ENCODE measurements at places on chromosomes 5 and 9.

DNA sequence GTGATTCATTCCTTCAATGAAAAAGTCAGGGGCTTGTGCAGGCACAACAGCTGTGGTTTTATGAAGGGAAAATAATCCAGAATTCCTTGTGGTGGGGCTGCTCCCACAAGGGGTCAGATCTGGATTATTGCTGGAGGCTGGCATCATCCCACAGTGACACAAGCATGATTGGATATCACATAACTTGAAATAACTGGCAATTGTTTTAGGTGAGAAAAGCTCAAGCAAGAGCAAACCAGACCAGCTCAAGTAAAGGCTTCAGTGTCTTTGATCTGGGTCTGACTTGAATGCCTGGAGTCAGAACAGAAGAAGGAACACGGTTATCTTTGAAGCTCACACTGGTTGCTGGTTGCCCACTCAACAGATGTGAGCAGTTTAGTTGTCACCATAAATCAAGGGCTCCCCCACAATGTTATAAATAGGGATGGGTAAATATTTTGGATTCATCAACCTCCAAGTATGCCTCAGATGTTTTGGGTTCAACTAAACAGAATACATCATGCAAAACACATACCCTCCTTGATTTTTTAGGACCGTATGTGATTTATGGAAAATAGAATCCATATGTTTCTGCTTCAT, 3.1 kb upstream of the ZNF474 start:
- DNase-seq, result no peak

DNA sequence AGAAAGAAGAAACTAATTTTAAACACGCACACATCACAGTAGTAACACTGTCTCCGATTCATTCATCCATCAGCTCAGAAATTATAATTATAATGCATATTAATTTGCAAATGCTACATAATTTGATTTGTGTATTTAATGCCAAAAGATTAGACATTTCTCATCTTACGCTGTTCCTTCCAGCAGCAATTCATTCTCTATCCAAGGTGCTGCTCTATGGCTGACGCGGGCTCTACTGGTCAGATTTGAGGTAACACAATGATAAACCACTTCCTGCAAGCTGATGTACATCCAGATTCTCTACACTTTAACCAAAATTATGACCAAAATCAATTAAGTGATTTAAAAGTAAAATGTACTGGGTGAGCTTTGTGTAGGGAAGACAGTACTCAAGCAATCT, 77.9 kb upstream of the ICE1 start:
- no peak for DNase-seq

GRCh38 chr5:180976518-180976917, 12.1 kb upstream of the BTNL3 start:
- no peak for DNase-seq

- no peak for DNase-seq
Measured at GRCh38 chr5:75156585-75156984, 80.1 kb downstream of the ANKRD31 start.

- no peak for DNase-seq
Measured at GRCh38 chr5:167014401-167015056, 1276.9 kb upstream of the WWC1 start.

DNA sequence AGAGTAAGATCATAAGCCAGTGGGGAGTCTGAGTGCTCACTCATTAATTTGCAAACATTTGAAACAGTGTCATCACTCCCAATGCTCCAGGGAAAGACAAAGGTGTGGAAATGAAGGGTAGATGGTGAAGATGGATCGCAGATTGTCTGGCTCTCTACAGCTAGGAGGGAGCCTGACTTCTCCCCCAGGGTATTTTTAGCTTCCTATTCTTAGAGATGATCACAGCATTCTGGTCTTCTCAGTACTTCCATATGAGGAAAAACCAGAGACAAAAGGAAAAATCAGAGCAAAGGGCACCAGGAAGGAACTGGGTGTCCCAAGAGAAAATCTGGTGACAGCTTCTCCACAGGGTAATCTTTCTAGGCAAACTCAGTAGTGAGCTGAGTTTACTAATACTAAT, 401.9 kb upstream of the GRIA1 start:
- DNase-seq, result no peak

- DNase-seq, result no peak
Measured at GRCh38 chr9:130990306-130990977, 18.5 kb upstream of the LAMC3 start.

- DNase-seq, result no peak
Measured at GRCh38 chr9:78296201-78296892, 578 bp upstream of the PSAT1 start.

Data from DND-41 (cell line).